Urinary bladder (tissue), 4 donors: ENCODE measurements at places on chromosomes 2 and 18.

- no peak for DNase-seq
These were observed 280.9 kb upstream of the RAB6C start for GRCh38 chr2:129698593-129698992.

- peak; percentile 2 for DNase-seq
These were observed 569 bp downstream of the TMX3 start for GRCh38 chr18:68714366-68714711.

DNA sequence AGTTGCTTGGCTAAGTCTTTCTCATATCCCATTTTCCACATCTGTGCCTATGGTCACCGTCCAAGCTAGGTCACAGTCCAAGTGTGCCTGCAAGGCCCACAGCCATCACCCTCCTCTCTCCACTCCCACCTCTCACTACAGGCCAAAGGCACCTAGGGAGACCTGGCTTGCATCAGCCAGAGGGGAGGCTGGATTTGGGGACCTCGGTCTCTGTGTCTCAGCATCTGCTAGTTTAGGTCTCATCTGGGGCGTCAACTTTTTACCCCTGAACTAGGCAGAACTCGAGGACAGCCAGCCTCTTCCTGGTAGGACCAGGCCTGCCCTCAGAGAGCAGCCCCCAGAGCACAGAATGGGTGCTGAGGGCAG lies 217.1 kb downstream of the DYSF start:
- DNase-seq: no peak

DNA sequence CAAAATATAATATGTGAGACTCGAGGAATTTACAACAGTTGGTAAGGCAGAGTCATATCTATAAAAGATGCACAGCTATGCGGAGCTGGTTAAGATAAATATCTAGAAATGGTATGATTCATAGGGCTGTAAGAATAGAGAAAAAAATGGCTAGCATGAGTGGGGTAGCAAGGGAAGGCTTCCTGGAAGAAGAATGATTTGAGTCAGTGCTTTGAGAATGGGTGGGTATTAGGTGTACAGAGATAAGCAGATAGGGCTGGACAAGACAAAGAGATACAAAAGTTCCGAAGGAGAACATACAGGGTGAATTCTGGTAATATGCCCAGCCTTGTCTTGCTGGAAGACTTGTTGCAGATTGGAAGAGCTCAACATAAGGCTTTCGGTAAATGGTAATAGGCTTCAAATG lies 291.5 kb upstream of the CCDC68 start:
- DNase-seq: no peak

- no peak for DNase-seq
These were observed 655.2 kb downstream of the RNF144A start for GRCh38 chr2:7572450-7572849.

DNA sequence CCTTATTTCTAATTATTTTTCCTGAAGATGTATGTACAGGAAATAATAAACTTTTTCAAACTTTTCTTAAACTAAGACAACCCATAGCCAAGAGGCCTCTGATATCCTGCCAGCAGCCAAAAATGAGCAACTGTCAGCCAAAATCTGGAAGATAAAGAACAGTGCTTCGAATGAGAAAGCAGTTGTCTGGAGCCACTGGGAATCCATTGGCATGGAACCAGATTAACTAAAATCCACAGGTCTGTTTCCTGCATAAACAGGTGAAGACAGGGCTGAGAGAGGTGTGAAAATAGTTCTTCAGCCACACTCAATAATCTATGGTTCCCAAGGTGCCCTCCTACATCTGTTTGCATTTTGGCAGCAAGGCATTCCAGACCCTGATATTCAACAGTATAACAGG lies 1076.7 kb upstream of the PIK3C3 start:
- DNase-seq: no peak

GRCh38 chr2:157269922-157270321 lies 12.4 kb downstream of the GALNT5 start:
- DNase-seq: no peak

- no peak for DNase-seq
These were observed 742 bp downstream of the PXDN start for GRCh38 chr2:1743396-1744150.

DNA sequence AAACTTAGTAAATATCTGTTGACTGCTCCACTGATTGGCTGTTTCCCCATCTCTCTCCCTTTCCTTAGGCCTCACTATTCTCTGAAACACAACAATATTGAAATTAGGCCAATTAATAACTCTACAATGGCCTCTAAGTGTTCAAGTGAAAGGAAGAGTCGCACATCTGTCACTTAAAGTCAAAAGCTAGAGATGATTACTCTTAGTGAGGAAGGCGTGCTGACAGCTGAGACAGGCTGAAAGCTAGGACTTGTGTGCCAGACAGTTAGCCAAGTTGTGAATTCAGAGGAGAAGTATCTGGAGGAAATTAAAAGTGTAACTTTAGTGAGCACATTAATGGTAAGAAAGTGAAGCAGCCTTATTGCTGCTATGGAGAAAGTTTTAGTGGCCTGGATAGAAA lies 48.4 kb downstream of the PLEK start:
- DNase-seq: no peak

DNA sequence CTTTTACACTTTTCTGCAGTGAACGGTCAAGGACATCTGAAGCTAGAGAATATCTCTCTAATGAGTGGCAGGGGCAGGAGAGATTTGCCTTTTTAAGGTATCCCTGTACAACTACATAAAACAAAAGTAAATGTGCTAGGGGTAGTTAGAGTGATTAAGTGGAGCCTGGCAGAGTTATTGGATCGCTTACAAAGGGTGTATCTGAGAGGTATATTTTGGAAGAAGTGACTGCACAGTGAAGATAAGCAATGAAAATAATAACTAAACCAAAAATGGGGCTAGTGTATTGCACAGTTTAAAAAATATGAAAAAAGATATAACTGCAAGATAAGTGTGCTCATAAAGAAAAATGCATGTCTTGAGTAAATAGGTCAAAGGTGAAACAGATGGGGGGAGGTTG lies 193.5 kb upstream of the EPC2 start:
- DNase-seq: no peak

GRCh38 chr2:145622285-145622684 lies 1102.4 kb upstream of the ZEB2 start:
- no peak for DNase-seq

DNA sequence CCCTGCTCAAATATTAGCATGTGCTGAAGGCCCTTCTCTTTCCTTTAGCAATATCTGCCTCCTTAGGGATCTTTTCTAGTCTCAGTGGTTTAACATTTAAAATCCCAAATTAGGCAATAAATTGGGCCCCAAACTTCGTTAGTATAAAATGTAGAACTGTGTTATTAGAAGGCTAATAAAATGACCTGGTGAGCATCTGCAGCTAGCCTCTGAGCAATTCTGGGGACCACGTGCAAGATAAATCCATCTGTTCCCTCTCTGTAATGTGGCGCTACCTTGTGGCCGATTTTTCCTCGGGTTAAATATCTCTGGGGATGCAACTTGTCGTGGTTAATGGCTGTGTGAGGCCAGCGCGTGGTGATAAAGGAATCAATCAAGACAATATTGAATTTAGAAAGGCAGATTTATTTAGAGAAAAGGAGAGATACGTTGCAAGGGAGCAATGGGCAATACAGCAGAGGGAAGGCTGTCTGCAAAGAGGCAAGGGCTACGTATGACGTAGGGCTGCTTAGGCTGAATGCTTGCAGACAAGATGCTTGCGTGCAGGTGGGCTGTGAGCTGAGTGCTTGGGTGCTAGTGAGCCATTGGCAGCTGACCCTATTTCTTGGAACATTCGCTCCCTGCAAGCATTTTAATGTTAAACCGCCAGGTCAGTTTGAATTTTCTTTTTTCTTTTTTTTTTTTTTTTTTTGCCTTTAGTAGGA lies 18.5 kb upstream of the IL36G start:
- no peak for DNase-seq

DNA sequence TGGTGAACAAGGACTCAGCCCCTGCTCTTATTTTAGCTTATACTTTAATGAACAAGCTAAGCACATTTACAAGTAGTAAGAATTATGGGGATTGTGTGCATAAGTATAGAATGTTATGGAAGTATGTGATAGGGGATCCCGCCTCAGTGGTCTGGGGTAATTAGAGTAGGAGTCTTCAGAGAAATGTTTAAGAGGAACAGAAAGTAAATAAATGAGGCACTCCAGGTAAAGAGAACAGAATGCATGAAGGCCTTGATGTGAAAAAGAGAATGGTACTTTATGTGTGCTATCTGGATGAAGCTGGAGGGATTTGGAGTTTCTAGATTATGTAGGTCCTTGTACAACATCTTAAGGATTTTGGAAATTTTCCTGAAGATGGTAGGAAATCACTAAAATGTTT lies 76.6 kb downstream of the BMPR2 start:
- DNase-seq: no peak

DNA sequence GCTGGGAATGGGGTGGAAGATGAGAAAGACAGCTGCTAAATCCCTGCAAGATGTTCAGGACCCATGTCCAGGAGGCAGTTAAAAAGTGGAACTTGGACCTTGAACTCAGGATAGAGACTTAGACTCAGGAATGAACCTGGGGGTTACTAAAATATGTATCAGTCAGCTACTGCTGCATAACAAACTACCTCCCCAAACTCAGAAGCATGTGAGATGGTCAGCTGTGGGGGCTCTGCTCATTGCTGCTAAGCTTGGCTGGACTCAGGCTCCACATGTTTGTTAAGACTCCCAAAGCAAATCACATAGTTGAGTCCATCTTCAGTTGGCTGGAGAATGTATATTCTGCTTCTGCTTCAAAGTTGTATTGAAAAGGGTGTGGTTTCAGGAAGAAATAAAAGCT lies 61.4 kb upstream of the COPS8 start:
- DNase-seq: no peak

GRCh38 chr2:42067521-42067920 lies 19.7 kb downstream of the PKDCC start:
- DNase-seq: no peak

GRCh38 chr2:169768262-169768995 lies 30.2 kb upstream of the SSB start:
- no peak for DNase-seq

- no peak for DNase-seq
These were observed 96.2 kb upstream of the STK39 start for GRCh38 chr2:168343586-168343985.

DNA sequence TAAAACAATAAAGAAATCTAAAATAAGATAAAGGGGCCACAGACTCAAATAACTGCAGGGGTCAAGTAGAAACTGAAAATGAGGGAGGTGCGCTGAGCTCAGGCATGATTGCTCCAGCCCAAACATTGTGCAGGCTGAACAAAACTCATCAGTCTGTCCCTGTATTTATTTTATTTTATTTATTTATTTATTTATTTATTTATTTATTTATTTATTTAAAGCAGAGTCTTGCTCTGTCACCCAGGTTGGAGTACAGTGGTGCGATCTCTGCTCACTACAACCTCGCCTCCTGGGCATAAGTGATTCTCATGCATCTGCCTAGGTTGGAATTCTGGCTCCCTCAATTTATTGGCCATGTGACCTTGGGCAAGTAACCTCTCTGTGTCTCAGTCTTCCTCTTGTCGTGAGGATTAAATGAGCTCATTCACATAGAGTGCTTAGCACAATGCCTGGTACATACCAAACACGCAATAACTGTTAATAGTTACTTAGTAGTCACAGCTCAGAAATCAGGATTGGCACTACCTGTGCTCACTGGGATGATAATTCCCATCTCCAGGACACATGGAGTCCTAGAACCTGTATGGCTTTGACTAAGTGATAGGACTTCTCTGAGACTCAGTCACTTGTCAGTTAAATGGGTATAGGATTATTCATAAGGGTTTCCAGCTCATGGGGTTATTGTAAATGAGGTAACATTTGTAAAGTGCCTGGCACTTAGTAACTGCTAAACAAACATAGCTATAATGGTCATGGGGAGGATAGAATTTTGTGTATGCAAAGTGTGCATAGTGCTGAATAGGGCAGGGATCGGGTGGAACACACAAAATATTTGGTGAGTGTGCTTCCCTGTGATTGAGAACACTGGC lies 6.0 kb downstream of the SPEG start:
- DNase-seq: no peak

GRCh38 chr2:104447831-104448434 lies 406.0 kb upstream of the POU3F3 start:
- DNase-seq: no peak

DNA sequence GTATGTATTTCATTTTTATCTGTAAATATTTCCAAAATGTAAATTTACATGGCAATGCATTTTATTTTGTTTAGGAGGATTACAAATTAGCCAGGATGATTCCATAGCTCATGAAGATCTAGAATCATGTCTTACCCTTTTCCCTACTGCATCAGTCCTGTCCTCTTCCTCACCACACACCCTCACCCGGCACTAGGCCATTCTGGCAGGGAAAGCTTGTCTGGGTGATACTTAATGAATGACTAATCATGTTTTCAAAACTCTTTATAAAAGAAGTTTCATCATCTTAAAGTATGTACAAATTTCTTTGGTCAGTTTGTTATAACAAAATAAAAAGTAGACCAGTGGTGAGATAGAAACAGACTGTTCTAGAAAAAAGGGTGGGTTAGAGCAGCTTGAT lies 283.3 kb upstream of the VWC2L start:
- DNase-seq: no peak

GRCh38 chr2:56540916-56541315 lies 357.1 kb downstream of the CCDC85A start:
- DNase-seq: no peak

GRCh38 chr2:159788253-159788652 lies 9.8 kb downstream of the CD302 start:
- no peak for DNase-seq

DNA sequence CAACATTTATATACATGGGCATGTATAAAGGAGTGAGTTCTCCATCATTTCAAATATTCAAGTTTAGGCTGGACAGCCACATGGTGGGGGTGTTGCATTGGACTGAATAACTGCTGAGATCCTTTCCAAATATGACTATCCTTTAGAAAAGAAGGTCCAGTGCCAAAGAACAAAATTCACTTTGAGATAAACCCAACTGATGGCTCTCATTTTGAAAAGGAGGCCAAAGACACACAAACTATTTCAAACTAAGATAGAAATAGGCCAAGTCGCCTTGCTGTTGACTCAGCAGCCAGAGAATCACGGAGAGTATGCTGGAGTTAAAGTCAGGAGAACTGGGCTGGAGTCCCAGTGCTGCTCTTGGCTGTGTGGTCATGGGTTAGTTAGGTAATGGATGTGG lies 204.5 kb upstream of the LRATD1 start:
- DNase-seq: no peak
